ENCODE measurements at places on chromosomes 13 and 19.

GRCh38 chr13:73411067-73411809 is 352.4 kb downstream of the KLF5 start:
- DNase-seq = no peak

- no peak for DNase-seq
These were observed 80.6 kb downstream of the ZNF557 start for GRCh38 chr19:7149956-7150705.

- no peak for DNase-seq
These were observed 35.1 kb downstream of the GJA3 start for GRCh38 chr13:20125783-20126165.

GRCh38 chr13:50094615-50095293 is 79.5 kb downstream of the KCNRG start:
- no peak for DNase-seq

- DNase-seq = no peak
These were observed 6.2 kb upstream of the CEACAM5 start for GRCh38 chr19:41702171-41702651.

DNA sequence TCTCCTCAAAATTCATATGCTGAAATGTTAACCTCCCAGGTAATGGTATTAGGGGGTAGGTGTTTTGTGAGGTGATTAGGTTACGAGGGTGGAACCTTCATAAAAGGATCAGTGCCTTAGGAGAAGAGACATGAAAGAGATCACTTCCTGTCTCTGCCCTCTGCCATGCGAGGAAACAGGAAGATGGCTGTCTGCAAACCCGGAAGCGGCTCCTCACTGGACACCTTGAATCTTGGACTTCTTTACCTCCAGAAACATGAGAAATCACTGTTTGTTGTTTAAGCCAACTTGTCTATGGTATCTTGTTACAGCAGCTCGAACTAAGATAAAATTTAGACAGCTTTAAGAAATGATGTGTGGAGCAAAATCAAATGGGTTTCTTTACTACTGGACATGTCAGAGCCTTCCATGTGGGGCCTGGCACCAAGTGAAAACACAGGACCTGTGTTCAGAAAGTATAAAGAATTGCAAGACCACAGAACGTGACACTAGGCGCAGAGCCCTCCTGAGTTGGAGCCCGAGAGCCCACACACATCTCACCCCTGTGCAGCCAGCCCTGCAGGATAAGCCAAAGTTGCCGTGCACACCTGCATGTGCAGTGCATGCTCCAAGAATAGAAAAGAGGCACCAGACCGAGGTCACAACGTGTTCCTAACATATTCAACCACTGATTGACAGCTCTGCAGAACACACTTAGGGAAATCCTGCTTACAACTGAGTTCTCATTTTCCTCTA is 112.5 kb upstream of the UQCRFS1 start:
- DNase-seq = no peak

Measured in naive thymus-derived CD4-positive, alpha-beta T cell (primary cell).